Stimulated activated CD8-positive, alpha-beta memory T cell treated with anti-CD3 and anti-CD28 coated beads, Interleukin-7, amount 100 ng/mL, for 1 hour (primary cell): ENCODE measurements at places on chromosomes 1 and 21.

GRCh38 chr1:156523801-156524480 lies 23.4 kb upstream of the MEF2D start:
- no peak for DNase-seq

DNA sequence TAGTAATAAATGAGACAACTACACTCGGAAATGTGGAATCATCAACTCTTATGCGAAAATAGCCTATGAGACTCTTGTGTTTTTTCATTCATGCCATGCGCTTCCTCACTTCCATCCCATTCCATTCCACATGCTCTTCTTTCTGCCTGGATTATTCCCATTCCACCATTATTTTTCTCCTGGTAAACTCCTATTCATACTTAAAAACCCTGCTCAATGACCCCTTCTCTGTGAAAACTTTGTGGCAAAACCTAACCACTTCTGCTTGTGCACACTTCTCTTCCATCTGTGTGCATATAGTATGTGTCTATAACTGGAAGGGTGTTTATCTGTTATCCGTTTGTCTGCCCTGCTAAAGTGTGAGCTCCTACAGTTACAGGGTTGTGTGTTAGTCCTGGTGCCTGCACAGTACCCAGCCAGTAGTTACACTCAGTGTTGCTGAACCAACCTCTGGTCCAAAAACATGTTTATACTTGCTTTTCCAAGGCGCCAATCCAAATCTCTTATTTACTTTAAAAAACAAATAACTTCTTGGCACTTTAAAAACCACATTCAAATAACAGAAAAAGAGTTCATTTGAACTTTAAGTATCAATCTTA lies 10.7 kb downstream of the EPHX1 start:
- no peak for DNase-seq

DNA sequence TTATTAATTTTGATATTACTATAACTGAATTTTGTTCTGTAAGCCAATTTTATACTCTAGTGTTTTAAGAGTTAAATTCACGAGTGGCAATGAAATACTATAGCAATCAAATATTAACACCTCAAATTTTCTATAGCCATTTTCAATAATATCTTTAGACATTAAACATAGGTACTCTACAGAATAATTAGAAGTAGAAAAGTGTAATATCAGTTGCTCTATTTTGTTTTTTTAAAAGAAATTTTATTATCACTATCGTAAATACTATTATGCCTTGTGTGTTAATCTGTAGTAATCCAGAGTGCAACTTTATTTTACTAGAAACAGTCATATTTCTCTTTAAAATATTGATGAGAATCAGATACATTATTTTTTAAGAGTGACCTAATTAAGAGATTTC lies 691.2 kb downstream of the USP25 start:
- DNase-seq: no peak

GRCh38 chr1:47536646-47537118 lies 98.8 kb downstream of the FOXD2 start:
- no peak for DNase-seq

DNA sequence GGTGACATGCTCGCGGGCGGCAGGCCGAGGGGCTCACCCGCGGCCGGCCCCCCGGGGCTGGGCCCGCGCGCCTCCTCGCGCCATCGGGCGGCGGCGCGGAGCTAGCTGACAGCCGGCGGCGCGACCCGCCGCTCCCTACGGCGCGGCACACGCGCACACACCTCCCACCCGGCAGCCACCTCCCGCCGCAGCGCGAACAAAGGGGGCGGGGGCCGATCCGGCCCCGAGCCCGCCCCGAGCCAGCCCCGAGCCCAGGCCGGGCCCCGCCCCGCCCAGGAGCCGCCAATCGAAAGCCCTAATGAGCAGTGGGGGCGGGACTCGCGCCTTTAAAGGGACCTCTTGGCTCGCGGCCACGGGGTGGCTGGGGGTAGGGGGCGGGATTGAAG lies at the start of gene KIF21B:
TSS of gene KIF21B (minus strand) at position 198 of the 386 bp plus-strand sequence. CDS start 331 bp downstream, outside the sequence.
- peak; percentile 82 for DNase-seq

- no peak for DNase-seq
These were observed 831 bp upstream of the KRTAP10-2 start for GRCh38 chr21:44552136-44552535.

DNA sequence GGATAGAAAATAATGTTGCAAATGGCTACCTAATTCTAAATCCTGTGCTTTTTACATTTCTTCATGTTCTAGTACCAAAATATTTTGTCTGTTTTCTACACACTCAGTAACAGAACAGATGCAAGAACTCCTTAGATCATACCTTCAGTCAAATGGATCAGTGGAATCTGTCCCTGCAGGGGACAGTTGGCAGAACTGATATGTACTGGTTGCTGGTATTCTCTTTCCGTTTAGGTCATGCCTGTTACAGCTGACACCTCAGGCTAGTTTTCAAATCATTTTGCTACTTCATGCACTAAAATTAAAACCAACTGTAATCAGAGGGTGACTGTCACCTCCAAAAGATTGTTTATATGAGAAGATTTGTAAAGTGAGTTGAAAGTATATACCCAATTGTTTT lies 109.2 kb downstream of the TNNI3K start:
- no peak for DNase-seq

- DNase-seq: no peak
These were observed 77.1 kb upstream of the NBL1 start for GRCh38 chr1:19567041-19567440.

DNA sequence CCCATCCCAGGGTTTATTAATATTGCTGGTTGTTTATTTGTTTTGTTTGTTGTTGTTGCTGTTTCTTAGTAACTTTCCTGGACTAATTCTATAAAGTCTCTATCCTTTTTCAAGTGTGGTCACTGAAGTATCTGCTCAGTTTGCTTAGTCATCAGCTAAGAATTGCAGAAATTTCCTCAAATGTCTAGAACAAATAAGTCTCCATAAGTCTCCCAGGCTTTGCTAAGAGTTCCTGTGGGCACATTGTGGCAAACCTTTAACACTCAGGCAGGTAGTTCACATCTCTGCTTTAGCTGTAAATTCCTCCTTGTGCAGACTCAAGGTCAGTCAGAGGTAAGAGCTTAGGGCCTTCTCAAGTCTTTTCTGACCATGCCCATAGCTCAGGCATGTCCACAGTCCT lies 38.9 kb upstream of the C1orf185 start:
- DNase-seq: no peak

DNA sequence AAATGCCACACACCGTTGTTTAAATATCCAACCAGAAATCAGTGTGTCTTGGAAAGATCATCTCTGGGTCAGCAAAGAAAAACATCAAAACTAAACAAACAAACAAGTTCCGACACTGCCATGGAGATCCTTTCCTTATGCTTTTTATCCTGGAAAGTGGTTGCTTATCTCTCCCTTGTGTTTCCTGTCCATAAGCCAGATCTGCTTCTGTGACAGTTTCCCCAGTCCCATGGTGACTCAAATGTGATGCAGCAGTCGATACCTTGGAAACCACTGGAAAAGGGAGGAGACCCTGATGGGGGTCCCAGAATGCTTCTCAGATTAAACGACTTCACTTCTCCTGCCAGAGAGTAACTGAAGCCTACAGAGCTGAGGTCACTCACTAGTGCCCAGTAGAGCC lies 94.7 kb downstream of the DMRTA2 start:
- no peak for DNase-seq

- DNase-seq: no peak
These were observed 47.4 kb downstream of the PTPRC start for GRCh38 chr1:198686069-198686728.

- DNase-seq: no peak
These were observed 21.9 kb downstream of the CEPT1 start for GRCh38 chr1:111161843-111162487.

- no peak for DNase-seq
These were observed 53.1 kb downstream of the LMX1A start for GRCh38 chr1:165303386-165303785.

GRCh38 chr1:119081267-119081666 lies 59.2 kb downstream of the WARS2 start:
- no peak for DNase-seq

- DNase-seq: no peak
These were observed 28.5 kb downstream of the KCND3 start for GRCh38 chr1:111961016-111961415.

GRCh38 chr1:239354231-239354630 lies 32.1 kb upstream of the CHRM3 start:
- DNase-seq: no peak

DNA sequence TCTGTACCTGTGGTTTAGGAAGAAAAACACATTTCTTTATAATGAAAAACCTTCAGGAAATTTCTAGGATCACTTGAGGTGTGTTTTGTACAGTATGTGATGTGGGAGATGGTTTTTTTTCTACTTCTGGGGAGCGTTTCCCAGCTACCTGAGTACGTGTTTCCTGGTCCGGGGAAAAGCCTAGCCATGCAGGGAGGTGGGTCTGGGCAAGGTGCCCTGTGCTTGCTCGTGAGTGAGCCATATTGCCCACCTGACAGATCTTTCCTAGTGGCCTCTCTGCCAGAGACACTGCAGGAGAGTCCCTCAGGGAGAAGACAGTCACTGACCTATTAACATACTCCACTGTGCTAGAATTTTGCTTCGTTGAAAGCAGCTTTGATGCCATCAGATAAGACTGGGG lies 41.3 kb downstream of the TRPM2 start:
- no peak for DNase-seq

- DNase-seq: no peak
These were observed 25.6 kb downstream of the LRRC41 start for GRCh38 chr1:46277658-46278373.

- DNase-seq: no peak
These were observed 5.8 kb downstream of the IGSF9 start for GRCh38 chr1:159939678-159940002.

DNA sequence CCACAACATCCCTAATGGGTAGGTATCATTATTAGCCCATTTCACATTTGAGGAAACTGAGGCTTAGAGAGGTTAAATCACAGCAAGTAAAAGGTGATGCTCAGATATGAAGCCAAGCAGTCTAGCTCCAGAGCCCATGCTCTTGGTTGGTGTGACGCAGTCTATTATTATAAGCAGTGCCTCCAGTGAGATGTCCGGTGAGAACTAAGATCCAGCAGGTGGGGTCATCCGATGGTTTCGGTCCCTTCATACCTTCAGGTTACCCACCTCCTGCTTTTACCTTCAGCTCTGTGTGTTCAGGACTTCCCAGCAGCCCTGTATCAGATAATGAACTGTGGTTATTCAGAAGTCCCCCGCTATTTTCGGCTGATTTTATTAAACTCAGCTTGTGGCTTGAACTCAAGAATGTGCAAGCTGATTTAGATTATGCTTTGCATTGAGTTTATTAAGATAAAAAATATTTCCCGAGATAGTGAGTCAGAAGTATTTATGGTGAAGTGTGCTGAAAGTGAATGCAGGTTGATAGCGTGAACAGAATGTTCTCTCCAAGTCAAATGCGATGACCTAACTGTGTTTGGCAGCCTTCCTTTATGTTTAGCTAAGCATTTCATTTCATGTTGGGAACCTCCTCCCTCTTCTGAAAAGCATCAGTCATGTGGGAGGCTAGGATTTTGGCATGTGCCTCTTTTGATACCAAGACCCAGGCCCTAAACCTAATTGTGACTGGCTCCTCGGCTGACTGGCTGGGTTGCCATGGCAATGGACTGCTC lies 160.9 kb upstream of the UBE2U start:
- no peak for DNase-seq

- DNase-seq: no peak
These were observed 34.1 kb downstream of the BMP8A start for GRCh38 chr1:39525366-39526165.

DNA sequence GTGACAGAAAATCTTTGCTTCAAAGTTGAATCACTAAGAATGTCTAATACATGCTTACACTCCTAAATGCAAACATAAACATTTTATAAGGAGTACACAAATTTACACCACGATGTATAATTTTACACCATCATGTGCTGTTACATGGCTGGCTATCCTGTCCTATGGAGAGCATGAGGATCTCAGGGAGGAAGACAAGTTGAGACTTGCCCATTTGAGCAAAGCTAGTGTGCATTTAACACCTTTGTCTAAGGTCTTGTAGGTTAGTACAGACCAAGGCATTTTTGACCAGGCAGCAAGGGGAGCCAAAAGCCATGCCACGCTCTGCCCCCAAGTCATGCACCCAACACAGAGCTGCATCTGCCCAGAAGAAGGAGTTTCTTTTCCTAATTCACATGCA lies 14.5 kb upstream of the COG2 start:
- DNase-seq: no peak

- no peak for DNase-seq
These were observed 20.4 kb upstream of the SMAP2 start for GRCh38 chr1:40353082-40353481.

- no peak for DNase-seq
These were observed 82.4 kb downstream of the RAB3GAP2 start for GRCh38 chr1:220189750-220190347.

GRCh38 chr1:71862756-71863155 lies 419.6 kb downstream of the NEGR1 start:
- no peak for DNase-seq

DNA sequence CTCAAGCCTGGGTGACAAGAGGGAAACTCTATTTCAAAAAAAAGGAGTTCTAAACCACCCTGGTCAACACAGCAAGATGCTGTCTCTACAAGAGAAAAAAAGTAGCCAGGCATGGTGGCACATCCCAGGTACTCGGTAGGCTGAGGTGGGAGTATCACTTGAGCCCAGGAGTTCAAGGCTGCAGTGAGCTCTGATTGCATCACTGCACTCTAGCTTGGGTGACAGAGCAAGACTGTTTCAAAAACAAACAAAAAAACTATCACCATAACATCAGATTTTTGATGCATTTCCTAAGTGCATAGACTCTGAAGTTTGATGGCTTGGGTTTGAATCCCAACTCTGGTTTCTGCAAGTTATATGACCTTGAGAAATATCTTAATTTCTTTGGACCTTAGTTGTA lies 9.6 kb downstream of the ELOA start:
- DNase-seq: no peak

- no peak for DNase-seq
These were observed 29.1 kb upstream of the SRP9 start for GRCh38 chr1:225748529-225748928.

DNA sequence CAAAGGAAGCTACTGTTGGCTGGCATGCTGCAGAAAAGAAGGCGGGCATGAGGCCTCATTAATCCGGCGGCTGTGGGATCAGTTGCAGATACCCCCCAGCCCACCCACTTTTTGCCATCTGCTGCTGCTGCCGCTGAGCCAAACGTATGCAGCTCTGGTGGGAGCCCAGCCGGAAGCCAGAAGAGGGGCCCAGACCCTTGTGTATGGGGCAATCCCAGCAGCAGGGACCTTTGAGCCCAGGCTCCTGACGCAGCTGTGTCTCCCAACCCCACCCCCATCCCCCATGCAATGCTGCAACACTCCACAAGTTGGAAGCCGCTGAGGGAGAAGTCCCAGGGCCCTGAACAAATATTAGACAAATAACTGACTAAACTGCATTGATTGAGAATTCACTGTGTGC lies 106.0 kb downstream of the ELAVL4 start:
- DNase-seq: no peak

GRCh38 chr1:99180915-99181314 lies 83.4 kb upstream of the PLPPR4 start:
- no peak for DNase-seq

GRCh38 chr1:35062518-35063196 lies 16.5 kb upstream of the ZMYM1 start:
- no peak for DNase-seq

- no peak for DNase-seq
These were observed 215.4 kb downstream of the ASTN1 start for GRCh38 chr1:176949033-176949662.

- DNase-seq: no peak
These were observed 1146.7 kb upstream of the PRMT6 start for GRCh38 chr1:105909811-105910210.
